Stimulated activated CD8-positive, alpha-beta memory T cell treated with anti-CD3 and anti-CD28 coated beads, Interleukin-4, amount 100 ng/mL, for 1 hour (primary cell): ENCODE measurements at places on chromosomes 4 and X.

GRCh38 chr4:146243141-146243882 is 29.0 kb downstream of the REELD1 start:
- DNase-seq = no peak

GRCh38 chr4:3686753-3687152 is 79.4 kb upstream of the ADRA2C start:
- DNase-seq = no peak

GRCh38 chrX:10633722-10634121 is 13.3 kb upstream of the MID1 start:
- DNase-seq = no peak

GRCh38 chr4:150439451-150439933 is 142.5 kb upstream of the MAB21L2 start:
- DNase-seq = no peak

DNA sequence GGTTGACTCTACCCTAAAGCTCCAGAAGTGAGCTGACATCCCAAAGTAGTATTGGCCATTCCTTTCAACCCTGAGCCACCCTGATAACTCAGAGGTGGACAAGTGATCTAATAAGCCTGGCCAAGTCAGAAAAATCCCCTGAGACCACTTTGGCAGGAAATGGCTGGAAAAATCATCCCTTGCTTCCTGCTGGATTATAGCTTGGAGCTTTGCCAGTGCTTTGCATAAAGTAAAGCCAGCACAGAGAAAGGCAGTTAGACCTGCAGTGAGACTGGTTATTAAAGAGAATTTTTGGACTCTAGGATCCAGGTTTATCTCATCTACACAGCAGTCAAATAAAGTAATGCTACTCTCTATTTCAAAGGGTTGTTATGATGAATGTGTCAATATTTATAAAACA is 6.4 kb downstream of the CXCL3 start:
- DNase-seq = no peak

- DNase-seq = no peak
These were observed 243.3 kb downstream of the GASK1B start for GRCh38 chr4:157929486-157929885.

- no peak for DNase-seq
These were observed 216.8 kb upstream of the PSAPL1 start for GRCh38 chr4:7651461-7651921.
